ENCODE measurements at places on chromosomes 16 and 17. TPM values are rescaled to one million over a fixed set of nuclear protein-coding genes. Genes with fewer than 3 reads are reported as not detected.

PRPSAP1 gene
- total RNA-seq, result 28.8 TPM

TOP2A gene
- total RNA-seq, result 2.5 TPM

KRTAP4-5 gene
- total RNA-seq, result not detected

DHRS7C gene
- 24.2 TPM for total RNA-seq

RHBDL3 gene
- 0.27 TPM for total RNA-seq

TBC1D3 gene
- total RNA-seq, result not detected

C17orf100 gene
- total RNA-seq, result 0.46 TPM

COG4 gene
- total RNA-seq, result 36.1 TPM

KRTAP2-1 gene
- not detected for total RNA-seq
